ENCODE measurements at places on chromosomes 7 and 10. TPM values are rescaled to one million over a fixed set of nuclear protein-coding genes. Genes with fewer than 3 reads are reported as not detected.
A peak's percentile ranks its signal among the peaks of the same experiment; 100 is the strongest.

TSPAN33 gene
- 9.9 TPM for total RNA-seq

FXYD4 gene
- not detected for total RNA-seq

ANKRD1 gene
- total RNA-seq = 8,251 TPM

RGR gene
- total RNA-seq = not detected

FAM180A gene
- total RNA-seq = 25.1 TPM

SMO gene
- 4.7 TPM for total RNA-seq

DNA sequence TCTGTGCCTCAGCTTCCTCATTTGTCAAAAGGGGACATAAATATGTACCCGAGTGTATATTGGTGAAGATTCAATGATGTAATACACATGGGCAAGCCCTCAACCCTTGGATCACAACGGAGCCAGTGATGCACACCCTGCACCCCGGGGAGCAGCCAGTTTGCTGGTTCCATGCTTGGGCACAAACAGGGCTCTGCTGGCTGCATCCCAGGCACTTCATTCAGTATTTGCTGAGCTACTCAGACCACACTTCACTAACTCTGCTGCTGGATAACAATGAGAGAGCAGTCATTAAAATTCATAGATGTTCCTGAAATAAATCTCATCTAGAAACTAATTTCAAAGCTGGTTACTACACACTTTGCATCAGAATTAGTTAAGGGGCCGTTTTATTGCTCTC lies 72.0 kb downstream of the SCRN1 start:
- no peak for DNase-seq

DNA sequence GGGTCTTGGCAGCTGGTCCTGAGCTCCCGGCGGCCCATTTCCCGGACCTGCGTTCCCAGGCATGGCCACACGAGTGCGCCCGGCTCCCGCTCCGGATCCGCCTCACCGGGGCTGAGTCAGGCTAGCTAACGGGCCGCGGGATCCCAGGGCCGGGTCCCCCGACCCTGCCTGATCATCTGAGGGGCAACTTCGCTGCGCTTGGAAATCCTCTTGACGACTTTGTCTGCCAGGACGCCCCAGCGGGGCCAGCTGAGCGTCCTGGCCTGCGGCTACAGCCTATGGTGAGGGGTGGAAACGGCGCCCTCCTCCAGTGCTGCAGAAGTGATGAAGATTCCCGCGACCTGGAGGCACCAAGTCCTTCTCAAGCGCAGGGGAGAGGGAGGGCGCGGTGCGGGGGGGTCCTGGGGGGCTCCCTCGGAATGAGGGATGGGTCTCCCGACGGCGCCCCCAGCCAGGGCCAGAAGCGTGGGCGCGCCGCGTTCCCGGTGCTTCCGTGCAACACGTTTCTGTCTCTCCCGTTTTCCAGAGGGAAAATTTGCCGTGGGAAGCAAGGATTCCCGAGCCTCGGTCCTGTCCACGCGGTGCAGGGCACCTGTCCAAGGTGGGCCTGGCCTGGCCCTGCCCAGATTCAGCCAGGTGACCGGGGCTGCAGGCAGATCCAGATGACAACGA lies 212.4 kb downstream of the CCSER2 start:
- no peak for DNase-seq

- no peak for DNase-seq
Observed at GRCh38 chr10:16519250-16519907, 2.3 kb downstream of the C1QL3 start.

DNA sequence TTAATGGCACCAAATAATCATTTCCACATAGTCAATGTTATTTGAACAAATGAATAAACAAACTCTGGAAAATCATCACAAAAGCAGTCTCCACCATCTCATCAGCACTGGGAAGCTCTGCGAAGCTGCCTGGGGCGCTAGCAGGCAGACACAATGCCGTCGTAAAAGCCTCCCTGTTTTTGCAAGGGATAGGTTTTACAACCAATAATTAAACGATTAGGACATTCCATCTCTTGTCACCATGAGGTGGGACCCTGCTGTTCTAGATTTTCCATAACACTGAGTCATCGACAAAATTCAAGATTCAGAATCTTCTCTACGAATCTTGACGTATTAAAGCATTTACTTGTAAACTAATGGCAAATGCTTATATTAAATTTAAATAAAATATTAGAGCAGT lies 172.8 kb upstream of the AKR1E2 start:
- DNase-seq = no peak

GRCh38 chr7:116463956-116464355 lies 35.6 kb upstream of the CAV2 start:
- no peak for DNase-seq

DNA sequence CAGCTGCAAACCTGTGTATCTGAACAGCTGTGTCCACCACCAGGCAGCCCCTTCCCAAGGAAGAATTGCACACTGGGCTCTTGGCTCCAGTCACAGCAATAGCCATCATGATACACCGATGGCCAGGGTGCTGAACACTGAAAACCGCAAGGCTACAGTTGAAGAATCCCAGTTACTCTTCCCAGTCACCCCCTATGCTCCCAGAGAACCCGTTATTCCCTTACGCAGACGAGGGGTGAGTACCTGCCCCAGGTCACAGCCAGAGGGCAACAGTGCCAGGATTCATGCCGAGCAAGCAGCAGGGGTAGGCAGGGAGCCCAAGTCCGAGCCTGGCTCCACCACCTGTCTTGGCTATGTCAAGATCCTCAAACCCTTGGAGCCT lies 57.8 kb downstream of the RASGEF1A start:
- peak; percentile 10 for DNase-seq

- DNase-seq = no peak
Observed at GRCh38 chr10:29987471-29987870, 71.9 kb downstream of the JCAD start.
